ENCODE measurements at places on chromosomes 4 and X.

DNA sequence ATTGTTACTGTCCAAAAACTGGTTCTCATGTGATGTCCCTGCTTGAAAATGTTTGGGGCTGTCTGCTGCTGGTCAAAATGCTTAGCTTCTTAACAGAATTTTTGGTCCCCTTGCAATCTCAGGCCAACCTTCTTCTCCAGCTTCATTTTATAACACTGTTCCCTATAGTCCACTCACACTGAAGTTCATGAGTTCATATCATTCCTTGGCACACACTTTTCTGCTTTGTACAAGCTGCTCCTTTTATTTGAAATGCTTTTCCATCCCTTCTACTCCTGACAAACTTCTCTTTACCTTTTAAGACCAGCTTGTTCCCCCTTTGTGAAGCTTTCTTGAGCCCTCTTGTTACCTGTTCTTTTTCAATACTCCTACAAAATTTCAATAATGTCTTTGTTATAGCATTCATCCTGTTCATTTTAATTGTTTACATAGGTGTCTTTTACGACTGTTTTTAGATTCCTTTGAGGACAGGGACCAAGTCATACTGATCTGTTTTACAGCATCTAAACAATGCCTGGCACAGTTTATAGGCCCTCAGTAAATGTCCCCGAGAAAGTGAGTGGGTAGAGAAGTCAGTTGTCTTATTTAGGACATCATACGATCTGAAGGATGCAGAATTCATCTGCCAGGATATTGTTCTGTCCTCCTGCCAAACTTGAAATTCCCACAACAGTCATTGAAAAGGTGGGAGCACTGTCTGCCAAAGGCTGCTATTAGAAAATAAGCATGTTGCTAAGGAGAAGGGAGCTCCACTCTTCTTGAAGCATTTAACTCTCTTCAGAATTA, 134.4 kb upstream of the BMPR1B start:
- DNase-seq, result no peak

DNA sequence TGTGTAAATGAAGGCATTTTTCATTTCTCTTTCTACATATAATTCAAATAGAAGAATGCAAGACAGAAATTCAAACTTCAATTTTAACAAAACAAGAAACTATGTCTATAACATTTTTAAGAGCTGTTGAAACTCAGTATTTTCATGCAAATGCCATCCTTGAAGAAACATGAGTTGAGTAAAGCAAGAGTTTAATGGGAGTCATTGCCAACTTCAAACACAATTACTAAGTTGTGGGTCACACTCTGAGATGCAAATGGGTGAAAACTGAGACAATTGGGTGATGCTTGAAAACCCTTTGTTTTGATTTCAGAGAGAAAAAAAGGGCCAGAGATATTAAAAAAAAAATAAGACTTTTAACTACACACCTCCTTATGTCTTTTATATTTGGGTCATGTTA, 865.9 kb downstream of the FAT4 start:
- no peak for DNase-seq

DNA sequence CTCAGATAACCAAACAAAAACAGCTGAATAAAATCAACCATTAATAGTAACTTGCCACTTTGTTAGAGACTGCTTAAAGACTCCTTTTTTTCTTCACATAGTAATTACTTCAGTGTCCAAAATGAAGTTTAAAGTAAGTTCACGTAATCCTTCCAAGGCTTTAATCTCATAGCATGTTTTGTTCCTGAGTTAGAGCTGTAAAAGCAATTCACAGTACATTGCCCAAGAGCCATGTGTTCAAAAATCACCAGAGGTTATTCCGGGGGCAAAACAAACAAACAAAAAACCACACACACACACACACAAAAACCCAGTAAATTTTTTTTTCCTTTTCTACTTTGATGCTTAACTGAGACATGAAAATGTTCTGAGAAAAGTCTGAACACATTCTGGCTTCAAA, 6.1 kb downstream of the GPR82 start:
- no peak for DNase-seq

- DNase-seq, result no peak
Measured at GRCh38 chr4:99859618-99860017, 34.6 kb downstream of the LAMTOR3 start.

DNA sequence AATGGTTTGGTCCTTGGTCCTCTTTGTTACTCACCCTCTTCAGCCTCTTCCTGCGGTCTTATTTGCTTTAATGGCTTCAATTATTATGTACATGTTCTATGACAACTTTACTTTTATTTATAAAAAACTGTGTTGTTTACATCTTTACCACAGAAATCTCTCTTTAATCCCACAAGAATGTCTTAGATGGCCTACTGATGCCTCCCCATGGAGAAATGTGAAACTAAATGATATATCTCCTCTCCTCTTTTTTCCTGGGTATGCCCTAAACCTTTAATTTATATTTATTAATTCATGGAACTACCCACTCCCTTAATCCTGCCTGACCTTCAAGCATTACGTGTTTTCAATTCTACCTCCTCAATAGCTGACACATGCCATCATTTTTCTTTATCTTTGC, 573.2 kb downstream of the CENPC start:
- no peak for DNase-seq

DNA sequence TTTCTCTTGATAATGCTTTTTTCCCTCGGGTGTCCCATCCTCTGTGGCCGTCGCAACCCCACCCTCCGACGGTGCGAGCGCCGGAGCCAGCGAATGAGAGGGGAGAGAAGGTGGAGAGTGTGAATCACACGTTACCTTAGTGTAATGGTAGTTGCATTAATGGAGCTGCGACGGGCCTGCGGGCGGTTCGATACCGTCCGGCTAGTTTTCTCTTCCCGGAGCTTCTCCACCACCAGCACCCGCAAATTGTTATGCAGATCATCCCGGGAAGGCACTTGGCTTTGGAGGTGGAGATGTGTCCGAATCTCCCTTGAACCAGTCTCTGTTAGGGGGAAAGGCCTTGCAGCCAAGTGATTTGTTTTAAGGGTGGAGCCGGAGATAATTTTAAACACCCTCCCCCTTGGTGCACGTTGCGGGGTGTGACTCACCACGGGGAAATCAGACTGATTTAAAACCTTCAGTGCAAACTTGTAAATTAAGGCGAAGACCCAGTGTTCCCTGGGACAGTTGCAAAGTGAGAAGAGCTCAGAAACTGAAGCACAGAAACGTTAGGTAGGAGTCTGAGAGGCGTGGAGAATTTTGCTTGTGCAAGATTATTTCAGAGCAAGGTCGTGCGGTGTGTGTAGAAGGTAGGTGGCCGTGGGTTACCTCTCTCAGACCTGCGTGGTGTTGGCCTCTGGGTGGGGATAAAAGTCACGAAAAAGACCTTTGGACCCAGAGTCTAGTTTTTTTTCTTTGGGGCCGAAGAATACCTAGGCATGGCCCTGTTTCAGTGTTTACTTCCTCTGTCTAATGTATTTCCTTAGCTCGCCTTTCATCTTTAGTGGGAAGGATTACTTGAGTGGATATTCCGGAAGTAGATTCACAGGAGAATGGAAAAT, 1.3 kb downstream of the AFF1 start:
- peak; percentile 17 for DNase-seq

- no peak for DNase-seq
Measured at GRCh38 chrX:11172415-11172814, 61.3 kb downstream of the HCCS start.

- DNase-seq, result no peak
Measured at GRCh38 chr4:3640587-3640962, 108.4 kb upstream of the LRPAP1 start.

DNA sequence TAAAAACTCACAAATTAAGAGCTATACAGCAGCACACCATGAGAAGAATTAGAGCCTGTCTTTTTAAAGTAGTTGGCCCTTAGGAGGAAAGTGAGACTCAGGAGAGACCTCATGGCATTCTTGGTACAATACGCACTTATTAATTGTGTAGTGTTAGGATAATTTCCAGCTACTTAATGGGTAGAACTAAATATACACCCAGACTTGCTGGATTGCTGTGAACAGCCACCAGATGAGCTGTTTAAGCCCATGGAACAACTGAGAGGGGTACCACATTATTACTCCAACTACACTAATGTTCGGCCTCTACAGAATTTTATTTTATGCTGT, 13.6 kb downstream of the MFAP3L start:
- no peak for DNase-seq

DNA sequence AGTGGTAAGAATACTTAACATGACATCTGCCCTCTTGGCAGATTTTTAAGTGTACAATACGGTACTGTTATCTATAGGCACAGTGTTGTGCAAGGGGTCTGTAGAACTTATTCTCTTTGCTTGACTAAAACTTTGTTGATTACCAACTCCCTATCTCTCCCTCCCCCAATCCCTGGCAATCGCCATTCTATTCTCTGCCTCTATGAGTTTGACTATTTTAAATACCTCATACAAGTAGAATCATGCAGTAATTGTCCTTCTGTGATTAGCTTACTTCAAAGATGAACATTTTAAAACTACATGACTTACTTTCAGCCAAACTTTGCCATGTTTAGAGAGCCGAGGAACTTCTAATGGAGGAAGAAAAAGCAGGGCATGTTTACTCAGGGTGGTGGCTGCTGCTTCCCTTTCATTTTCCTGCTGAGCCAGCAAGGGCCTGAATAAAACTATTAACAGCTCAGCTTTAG, 62.4 kb downstream of the APOO start:
- no peak for DNase-seq

GRCh38 chr4:123876671-123877101, 480.1 kb downstream of the SPRY1 start:
- DNase-seq, result no peak

DNA sequence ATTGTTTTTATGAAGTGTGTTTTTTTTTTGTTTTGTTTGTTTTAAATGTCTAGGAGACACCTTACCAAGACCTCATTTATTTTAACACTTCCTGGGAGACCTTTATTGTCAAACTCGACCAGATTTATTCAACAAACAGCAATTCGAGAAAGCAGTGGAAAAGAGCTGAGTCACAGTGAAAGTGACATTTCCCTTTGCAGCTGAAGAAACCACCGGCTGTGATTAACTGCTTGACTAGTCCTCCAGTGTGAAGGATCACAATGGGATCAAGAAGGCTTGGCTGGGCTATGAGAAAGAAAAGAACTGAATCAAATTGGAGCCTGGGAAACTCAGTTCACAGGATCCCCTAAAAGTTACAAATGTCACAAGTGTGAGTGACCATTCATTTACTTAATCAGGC, 11.9 kb upstream of the ADH7 start:
- peak; percentile 62 for DNase-seq

- DNase-seq, result peak; percentile 24
Measured at GRCh38 chr4:182143086-182143821, 99.9 kb upstream of the TENM3 start.

DNA sequence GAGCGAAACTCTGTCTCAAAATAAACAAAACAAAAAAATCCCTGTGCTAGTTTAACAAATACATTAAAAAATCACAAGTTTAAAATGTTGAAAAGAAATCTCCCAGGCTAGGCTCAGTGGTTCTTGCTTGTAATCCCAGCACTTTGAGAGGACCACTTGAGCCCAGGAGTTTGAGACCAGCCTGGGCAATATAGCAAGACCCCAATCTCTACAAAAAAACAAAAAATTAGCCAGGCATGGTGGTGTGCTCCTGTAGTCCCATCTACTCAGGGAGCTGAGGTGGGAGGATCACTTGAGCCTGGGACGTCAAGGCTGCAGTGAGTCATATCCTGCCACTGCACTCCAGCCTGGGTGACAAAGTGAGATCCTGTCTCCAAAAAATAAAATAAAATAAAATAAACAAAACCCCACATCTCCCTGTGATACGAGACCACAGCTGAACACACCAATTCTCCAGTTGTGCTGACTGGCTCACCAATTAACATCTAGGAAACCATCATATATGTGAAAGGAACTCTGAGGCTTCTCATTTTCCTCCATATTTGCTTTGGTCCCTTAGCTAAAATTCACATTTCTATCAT, 7.3 kb downstream of the RPS4X start:
- DNase-seq, result no peak

- DNase-seq, result no peak
Measured at GRCh38 chr4:26491449-26492170, 1.3 kb upstream of the CCKAR start.

- no peak for DNase-seq
Measured at GRCh38 chr4:7539659-7540058, 104.9 kb upstream of the PSAPL1 start.

- DNase-seq, result no peak
Measured at GRCh38 chr4:183755596-183755995, 96.5 kb downstream of the TRAPPC11 start.

DNA sequence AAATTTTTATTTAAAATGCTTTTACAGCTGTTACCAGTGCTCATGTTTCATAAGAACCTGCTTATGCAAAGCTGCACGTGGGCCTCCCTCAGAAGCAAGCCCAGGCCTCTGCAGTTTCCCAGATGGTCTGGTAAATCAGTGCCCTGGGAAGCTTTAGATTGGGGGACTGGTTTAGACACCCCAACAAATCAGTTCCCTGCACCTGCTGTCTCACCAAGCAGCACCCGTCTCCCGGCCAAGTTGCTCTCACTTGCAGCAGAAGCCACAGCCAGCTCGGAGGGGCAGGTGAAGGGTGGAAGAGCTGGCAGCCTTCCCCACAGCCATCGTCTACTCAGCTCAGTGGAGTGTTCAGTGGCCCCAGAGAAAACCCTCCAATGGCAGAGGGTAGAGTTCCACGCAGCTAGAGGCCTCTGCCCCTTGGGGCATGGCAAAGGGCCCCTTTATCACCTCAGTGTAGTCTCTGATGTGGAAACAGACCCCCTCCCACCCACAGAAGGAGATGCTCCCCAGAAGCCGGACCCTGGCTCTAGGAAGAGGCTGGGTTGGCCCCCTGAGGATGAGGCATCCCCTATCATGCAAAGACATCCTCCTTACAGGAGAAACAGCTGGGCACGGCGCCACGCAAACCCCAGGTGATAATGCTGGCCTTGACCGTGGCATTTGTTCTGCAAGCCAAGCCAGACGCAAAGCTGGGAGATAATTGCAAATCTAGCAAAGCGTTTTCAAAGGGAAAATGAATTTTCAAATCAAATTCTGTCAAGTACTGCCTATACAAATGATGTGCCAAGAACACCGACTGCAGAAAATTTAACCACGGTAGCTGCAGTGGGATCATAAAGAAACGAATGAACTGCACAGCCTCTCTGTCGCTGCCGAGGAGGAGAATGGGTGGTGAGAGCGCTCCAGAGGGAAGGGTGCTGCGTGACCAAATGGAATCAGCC, 51.9 kb downstream of the ZFYVE28 start:
- no peak for DNase-seq

GRCh38 chrX:75211976-75212375, 55.9 kb upstream of the ABCB7 start:
- DNase-seq, result no peak

DNA sequence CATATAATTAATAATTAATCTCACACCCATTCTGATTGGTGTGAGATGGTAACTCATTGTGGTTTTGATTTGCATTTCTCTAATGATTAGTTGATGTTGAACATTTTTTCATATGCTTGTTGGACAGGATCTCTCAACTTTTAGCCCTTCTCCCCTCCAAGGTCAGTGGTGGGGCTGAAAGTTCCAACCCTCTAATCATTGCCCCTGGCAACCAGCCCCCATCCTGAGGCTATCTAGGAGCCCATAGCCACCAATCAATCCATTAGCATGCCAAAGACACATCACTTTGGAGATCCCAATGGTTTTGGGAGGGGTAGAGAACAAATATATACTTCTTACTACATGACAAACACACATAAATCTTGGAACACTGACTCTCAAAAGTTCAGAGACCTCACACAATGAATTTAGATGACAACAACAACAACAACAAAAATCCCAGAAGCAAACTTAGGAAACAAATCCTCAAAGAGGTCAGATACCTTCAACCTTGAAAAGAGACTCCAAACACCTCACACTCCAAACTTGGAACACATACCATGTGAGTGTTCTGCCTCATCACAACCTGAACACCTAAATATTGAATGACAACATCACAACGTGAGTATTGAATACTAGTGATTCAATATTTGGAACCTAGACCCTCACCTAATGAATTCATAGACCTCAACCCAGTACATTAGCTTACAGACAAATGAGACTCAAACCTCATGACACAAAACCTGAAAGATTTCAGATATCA, 19.0 kb upstream of the PAGE4 start:
- no peak for DNase-seq
